ENCODE measurements at places on chromosomes 6 and 20.

GRCh38 chr6:144284783-144285547 lies at the start of gene UTRN:
UTRN (plus strand) TSS chr6:144285335; CDS start chr6:144291829, 6,494 bp downstream.
- no peak for DNase-seq

GRCh38 chr20:56588996-56589395 lies 40.1 kb upstream of the TFAP2C start:
- DNase-seq: no peak

GRCh38 chr20:45104786-45105185 lies 3.9 kb upstream of the KCNS1 start:
- DNase-seq: peak; percentile 39

GRCh38 chr6:126811321-126811720 lies 307.1 kb upstream of the RSPO3 start:
- DNase-seq: no peak

DNA sequence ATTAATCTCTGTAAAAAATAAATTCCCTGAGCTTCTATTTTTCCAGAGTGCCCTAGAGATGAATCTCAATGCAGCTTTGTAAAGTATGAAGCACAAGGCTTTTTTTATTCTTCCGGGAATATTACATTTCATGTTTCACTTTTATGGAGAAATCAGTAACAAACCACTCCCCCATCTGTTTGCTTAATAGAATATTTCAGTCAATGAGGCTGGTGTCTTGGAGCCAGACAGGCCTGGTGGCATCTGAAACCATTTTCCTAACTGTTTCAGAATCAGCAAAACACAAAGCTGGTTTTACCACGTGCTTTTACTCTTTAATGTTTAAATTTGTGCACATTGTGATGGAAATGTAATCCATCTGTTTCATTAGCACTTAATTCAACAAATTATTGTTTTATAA lies 400.8 kb upstream of the HSF2 start:
- no peak for DNase-seq

DNA sequence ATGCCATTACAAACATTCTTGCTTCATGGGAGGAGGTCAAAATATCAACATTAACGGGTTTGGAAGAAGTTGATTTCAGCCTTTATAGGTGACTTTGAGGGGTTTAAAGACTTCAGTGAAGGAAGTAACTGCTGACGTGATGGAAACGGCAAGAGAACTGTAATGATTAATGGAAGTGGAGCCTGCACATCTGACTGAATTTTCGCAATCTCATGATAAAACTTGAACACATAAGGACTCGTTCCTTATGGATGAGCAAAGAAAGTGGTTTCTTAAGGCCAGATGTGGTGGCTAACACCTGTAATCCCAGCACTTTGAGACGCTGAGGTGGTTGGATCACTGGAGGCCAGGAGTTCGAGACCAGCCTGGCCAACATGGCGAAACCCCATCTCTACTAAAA lies 226.1 kb downstream of the BCAS1 start:
- no peak for DNase-seq

DNA sequence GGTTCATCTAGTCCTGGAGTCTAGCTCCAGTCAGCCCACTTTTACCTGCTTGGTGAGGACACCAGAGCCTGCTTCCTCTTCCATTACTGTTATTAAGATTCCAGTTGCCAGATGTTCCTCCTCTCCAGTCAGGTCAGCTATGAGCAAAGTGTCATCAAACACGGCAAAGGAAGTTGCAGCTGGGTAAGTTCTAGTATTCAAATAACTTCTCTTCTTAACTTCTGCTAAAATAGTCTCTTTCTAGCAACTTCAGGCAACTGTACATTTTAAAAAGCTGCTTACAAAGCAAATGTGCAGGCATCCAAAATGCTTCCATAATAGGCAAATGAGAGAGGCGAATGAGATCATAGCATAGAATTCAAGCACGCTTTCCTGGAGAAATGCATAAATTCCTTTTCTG lies 18.4 kb upstream of the MRPS18A start:
- no peak for DNase-seq

- DNase-seq: peak; percentile 72
These were observed 35.7 kb upstream of the ZMYND8 start for GRCh38 chr20:47392015-47392720.
